ENCODE measurements at places on chromosomes 3 and 15.
A peak's percentile ranks its signal among the peaks of the same experiment; 100 is the strongest.

DNA sequence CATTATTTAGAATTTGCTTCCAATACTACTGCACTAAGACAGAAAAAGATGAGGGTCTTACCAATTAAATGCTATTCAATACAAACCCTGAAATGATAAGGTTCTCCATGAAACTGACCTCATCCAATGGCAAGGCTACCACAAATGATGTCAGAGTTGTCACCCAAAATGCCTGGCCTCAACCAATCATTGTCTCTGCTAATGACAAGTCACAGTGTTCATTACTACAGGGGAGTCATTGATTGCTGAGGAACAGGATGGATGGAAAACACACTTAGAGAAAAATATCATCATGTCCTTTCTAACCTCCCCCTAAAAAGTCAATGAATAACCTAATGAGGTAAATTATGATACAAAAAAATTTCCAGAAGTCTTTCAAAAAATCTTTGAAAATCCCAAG, 91.0 kb downstream of the FOXP1 start:
- DNase-seq, result peak; percentile 86

- peak; percentile 63 for DNase-seq
Observed at GRCh38 chr3:197942956-197943556, 6.9 kb upstream of the RPL35A start.

- DNase-seq, result no peak
Observed at GRCh38 chr3:102488331-102488730, 53.5 kb downstream of the ZPLD1 start.

GRCh38 chr15:48717458-48717857, 71.9 kb upstream of the FBN1 start:
- DNase-seq, result no peak

- DNase-seq, result no peak
Observed at GRCh38 chr15:96321639-96322535, 8.6 kb upstream of the NR2F2 start.

- peak; percentile 32 for DNase-seq
Observed at GRCh38 chr15:91302588-91303439, 202.8 kb downstream of the SV2B start.

DNA sequence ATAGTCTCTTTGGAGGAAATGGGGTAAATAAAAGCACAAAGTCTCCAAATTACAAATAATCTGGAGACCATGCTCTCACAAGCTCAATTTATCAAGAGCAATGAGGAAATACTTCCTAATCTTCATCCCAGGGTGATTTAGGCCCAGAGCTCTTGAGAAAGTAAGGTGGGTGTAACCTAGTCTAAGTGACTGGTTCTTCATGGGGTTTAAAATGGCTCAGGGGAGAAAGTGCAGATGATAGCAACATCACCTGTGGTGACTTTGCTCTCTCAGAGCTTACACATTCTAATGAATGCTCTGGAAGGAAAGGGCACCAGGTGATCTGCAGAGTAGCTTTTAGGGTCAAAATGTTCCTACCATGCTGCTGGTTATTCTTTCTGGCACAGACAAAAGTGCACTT, 118.4 kb upstream of the TP63 start:
- DNase-seq, result no peak

DNA sequence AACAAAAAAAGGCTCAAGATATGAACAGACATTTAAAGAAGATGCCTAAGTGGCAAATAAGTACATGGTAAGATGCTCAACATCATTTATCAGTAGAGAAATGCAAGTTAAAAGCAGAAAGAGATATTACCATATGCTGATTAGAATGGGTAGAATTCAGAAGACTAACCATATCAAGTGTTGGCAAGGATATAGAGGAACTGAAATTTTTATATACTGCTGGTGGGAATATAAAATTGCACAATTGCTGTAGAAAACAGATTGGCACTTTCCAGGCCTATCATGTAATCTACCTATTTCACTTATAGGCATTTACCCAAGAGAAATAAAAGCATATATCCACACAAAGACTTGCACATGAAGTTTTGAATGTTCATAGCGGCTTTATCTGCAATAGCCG, 17.1 kb downstream of the SLC28A1 start:
- no peak for DNase-seq

- DNase-seq, result no peak
Observed at GRCh38 chr3:152771120-152771519, 63.8 kb upstream of the P2RY1 start.

GRCh38 chr3:127590282-127590592, 296 bp downstream of the TPRA1 start:
- DNase-seq, result peak; percentile 38

DNA sequence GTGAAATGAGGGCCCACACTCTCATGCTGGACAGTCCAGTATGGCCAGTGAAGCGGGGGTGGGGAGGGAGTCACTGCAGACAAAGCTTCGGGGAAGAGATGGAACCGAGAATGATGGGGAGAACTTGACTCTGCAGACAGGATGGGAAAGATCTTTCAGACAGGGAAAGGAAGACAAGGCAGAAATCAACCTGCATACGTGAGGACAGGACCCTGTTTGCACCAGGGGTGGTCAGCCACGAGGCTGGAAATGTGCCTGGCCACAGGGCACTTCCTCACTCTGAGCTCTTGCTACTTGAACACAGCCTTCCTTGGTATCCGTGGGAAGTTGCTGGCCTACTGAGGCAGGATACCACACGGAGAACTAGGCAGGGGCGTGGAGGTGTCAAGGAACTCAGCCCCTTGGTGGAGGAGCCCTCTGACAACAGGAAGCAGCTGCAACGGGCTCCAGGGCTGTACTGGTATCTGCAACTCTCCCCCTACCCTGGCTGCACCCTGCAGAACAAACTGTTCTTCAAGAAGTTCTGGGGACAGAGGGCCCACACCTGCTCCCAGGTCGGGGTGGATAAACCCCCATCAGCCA, 9.3 kb upstream of the SRP14 start:
- peak; percentile 57 for DNase-seq

GRCh38 chr3:37136067-37136466, 38.3 kb downstream of the LRRFIP2 start:
- no peak for DNase-seq

DNA sequence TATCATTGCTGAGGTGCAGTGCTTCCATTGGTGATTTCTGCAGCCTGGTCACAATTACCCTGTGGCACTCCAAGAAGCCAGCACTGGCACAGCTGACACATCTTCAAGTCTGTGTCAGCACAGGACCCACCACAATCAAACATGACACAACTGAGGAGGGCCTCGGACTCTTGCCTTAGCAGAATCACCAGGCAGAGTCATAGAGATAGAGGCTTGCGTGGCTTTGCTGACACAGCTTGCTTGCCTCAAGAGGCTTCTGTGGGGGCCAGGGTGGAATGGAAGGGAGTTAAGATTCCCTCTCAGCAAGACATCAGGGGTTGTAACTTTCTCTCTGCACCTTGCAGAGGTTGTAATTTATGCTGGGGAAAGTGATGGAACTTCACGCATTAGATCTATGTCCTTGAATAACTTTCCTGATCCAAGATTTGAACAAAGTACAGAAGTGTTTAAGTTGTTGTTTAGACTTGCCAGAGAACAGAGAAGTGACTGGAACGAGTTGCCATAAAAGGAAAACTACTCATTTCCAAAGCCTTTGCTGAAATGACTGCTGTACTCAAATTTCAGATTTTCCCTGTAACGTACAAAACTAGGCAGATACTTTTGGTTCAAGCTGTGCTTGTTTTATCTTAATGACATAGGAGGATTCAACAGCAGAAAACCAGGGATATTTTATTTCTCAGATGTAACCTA, 170.7 kb downstream of the DIPK2A start:
- DNase-seq, result no peak

GRCh38 chr3:99394831-99395778, 243.3 kb upstream of the COL8A1 start:
- no peak for DNase-seq

GRCh38 chr3:64460877-64461276, 226.9 kb downstream of the ADAMTS9 start:
- DNase-seq, result no peak

DNA sequence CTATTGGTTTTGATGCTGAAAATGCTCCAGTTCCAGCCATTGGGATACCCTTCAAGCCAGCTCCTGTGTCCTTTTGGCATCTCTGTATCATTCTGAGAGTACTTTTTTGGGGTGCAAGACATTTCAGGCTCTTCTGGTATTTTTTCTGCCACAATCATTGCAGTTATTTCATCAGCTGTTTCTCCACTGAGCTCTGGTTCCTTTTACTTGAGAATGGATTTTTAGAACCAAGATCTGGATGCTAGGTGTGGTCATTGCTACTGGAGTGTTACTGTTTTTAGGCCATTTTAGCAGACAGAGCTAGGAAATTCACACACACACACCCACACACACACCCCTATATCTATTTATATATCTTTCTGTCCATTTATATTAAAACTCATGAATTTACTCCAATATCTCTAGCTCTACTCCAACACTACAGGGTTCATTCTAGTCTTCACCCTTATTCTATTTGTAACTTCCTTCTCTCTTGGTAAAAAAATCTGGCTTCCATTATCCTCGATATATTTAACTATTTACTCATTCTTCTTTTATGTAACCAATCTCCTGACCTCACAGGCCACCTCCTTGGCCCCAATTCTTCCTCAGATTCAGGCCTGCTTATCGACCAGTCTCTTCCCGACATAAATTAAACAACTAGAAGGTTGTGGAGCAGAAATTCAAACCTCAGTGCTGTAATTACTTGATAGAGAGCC, 17.0 kb downstream of the SLC35G2 start:
- DNase-seq, result no peak

GRCh38 chr15:85667491-85668424, 127.0 kb downstream of the KLHL25 start:
- peak; percentile 85 for DNase-seq

DNA sequence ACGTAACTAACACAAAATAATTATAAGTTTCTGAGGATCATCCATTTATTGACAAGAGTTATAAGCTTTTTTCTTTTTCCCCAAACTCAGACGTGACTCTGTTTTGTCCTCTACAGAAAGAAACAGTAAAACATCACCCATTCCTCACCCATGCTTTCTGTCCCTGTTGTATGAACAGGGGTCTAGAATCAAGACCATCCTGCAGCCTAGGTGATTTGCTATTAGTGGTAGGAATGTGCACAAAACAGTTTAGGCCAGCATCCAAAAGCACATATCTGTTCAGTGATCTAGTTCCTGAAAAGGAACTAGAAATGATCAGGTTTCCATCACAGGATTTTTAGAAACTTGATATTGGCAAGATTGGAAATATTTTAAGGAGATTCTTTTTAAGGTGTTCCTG, 527.6 kb downstream of the SOX2 start:
- no peak for DNase-seq

- DNase-seq, result no peak
Observed at GRCh38 chr3:86416334-86416733, 574.6 kb downstream of the VGLL3 start.

DNA sequence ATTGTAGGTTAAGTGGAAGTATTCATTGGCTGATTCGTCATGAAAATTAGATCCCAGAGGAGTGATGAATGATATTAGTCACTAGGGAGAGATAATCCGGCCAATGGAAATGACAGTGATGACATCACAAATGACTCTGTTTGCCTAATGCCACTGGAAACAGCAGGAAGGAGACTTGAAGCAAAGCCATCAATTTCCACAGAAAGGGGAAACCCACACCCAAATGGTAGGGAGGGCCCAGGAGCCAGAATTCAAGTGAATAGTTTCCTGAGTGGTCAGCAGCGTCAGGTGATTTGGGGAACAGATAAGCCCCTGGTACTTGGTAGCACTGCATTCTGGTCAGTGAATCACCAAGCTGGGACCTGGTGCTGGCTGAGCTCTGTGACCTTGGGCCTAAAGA, 3.3 kb upstream of the ADAMTS9 start:
- DNase-seq, result no peak

DNA sequence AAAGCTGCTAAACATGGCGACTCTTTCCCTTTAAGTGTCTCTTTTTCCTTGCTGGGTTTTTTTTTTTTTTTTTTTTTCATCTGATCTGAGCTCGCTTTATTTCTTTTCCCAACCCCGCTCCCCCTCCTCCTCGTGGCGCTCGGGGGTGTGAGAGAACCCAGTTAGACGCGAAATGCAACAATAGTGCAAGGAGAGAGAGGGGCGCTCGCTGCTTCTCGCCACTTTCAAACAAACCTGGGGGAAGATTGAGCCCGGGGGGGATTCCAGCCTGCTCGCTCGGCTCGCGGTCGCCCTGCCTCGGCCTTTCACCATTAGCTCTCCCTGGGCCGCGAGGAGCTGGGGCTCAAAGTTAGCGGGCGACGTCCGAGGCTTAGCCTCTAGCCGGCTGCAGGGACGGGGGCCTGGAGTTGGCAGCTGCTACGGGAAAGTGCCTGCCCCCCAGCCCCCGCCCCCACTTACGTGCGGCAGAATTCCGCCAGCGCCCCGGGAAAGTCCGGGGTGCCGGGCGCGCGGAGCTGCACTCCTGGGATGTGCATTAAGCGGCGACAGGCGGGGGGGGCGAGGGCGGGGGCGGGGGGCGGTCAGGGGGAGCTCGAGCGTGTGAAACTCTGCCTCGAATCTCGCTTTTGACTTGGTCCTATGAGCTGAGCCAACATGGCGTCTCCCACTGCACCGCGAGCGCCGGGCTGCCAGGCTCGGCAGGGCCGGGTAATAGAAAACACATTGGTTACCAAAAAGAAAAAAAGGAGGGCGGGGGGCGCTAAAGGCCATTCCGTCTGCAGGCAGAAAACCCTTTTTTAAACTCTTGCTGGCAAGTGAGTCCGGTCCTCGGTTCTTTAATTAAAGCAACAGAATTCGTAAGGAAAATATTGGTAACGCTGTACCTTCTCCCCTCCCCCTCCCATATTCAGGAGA, 10.4 kb downstream of the NR2F2 start:
- DNase-seq, result no peak

DNA sequence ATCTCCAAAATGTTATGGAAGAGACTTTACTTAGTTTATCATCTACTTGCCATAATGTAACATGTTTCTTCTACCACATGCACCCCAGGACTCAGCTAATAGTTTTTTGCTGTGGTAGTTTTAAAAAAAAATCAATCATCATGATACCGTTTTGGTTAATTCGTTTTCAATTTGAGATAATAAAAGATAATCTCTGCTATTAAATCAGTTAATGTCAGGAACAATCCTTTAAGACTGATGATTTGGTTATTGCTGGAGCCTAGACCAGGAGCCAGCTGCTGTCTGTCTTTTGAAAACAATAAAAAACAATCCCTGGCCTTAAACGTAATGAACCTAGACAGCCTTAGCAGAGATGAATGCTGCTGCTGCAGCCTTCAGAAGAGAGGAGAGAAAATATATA, 403.7 kb downstream of the OXSM start:
- no peak for DNase-seq

- no peak for DNase-seq
Observed at GRCh38 chr3:196931828-196932587, 10.3 kb downstream of the NCBP2 start.

- DNase-seq, result no peak
Observed at GRCh38 chr3:78589778-78590177, 1178.0 kb downstream of the ROBO1 start.

DNA sequence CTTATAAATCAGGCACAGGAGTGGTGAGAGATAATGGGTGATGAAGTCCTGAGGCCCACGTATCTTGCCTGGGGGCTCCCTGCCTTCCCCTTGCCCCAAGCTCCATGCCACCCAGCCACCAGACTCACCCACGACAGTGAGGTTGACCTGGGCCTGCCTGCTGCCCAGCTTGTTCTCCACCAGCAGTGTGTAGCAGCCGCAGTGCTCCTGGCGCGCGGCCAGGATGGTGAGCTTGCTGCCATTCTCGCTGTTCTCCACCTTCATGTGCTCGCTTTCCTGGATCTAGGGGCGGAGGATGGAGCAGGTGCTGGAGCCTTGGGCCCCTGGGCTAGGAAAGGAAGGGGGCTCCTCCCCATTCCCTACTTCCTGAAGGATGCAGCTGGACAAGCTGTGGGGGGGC, 79.1 kb upstream of the HACD2 start:
- no peak for DNase-seq
